ENCODE measurements at places on chromosomes 16 and 17.

DNA sequence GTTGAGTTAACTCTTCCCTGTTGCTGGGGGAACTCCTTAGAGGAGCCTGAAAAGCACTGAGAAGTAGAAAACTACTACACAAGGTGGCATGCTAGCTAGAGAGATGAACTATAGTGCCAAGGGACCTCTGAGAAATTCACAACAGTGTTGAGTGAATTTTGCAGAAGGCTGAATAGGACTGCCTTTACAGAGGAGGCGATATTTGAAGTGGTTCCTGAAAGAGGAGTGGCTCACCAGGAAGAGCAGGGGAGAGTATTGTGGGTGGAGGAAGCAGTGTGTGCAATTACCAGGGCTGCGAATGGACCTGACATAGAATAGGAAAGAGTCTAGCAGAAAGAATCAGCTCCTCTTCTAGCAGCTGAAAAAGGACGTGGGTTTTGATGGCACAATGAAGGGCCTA is 66.4 kb downstream of the CDK5R1 start:
- DNase-seq, result no peak

DNA sequence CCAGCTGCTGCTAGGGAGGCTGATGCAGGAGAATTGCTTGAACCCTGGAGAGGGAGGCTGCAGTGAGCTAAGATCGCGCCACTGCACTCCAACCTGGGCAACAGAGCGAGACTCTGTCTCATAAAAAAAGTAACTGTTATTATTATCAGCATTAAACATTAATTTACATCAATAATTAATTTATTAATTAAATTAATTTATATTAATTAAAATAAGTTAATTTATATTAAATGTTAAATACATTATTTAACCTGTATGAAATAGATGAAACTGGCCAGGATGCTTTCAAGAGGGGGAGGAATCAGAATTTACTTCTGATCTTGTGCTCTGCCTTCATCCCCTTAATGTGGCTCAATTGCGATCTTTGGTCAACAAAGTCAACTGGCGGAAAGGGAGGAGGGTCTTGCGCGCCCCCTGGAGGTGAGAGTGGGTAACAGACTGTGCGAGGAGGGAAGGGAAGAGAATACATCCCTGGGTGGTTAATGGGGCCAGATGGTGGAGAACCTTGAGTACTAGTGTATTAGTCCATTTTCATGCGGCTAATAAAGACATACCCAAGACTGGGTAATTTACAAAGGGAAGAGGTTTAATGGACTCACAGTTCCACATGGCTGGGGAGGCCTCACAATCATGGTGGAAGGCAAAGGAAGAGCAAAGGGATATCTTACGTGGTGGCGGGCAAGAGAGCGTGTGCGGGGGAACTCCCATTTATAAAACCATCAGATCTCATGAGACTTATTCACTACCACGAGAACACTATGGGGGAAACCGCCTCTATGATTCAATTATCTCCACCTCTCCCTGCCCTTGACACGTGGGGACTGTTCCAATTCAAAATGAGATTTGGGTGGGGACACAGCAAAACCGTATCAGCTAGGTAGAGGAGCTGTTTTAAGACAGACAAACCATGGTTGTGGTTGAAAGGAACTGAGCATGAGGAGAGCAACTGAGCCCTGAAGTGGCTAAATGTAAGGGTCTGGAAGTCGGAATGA is 15.7 kb upstream of the CPPED1 start:
- peak; percentile 69 for DNase-seq

GRCh38 chr17:31373150-31374093 is 18.1 kb upstream of the RAB11FIP4 start:
- no peak for DNase-seq

GRCh38 chr16:88514526-88515232 is 55.5 kb upstream of the ZC3H18 start:
- DNase-seq, result no peak

- DNase-seq, result peak; percentile 8
Measured at GRCh38 chr17:16352303-16352666, 984 bp downstream of the CENPV start.

GRCh38 chr17:7831233-7831632 is 2.8 kb upstream of the KDM6B start:
- no peak for DNase-seq

DNA sequence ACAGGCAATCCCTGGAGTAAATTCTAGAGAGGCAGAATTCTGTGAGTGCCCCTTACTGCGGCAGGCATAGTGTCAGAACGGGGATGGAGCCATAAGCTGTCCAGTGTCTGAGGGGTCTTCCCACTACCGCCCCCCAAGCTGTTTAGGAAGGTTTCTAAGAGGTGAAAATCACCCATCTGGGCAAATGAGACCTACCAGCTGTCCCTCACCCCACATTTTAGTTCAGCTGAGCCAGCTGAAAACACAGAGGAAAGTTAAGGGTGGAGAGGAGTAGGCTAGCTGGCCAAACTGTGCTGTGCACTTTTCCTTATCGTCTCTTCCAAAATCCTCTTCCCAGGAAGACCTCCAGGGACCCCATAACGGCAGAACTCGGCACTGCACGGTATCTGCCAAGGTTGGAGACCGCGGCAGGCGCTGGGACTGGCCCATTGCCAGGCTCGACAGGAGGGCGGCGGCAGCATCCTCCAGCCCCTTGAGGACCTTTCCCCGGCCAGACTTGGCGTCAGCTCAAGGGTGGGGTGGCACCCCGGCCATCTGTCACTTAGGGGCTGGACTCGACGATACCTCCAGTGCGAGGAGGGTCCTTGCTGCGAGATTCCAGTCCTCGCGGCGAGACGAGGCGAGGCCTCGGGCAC is 955 bp downstream of the ACLY start:
- DNase-seq, result peak; percentile 42
